ENCODE measurements at places on chromosomes 13 and 19. TPM values are rescaled to one million over a fixed set of nuclear protein-coding genes. Genes with fewer than 3 reads are reported as not detected.

DNA sequence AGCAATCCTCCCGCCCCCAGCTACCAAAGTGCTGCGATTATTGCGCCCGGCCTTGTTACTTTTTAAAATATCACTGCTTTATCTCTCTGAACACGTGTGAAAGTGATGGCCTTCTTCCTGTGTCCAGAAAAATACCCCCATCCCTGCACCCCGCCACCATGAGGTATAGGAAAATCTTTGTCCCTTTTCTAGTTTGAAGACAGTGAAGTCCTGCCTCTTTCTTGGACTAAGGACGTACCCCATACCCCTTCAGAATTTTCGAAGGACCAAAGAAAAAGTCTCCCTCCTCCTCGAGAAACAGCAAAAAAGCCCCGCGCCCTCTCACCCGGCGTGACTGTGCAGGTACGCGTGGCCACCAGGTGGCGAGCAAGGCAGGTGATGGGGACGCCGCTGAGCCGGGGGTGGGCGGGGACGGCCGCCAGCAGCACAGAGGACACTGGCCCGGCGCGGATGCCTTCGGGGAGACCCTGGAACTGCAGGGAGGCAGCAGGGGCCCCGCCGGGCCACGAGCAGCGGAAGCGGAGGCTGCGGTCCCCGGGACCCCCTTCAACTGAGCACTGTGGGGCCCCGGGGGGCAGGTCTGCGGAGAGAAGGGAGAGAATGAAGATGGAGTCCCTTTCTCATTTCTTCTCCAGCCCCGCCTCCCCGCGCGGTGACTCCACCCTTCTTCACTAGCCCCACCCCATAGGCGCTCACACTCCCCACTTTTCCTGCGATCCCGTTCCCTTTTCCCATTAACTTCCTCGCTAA lies 3.2 kb downstream of the VSIG10L start:
- DNase-seq: peak; percentile 75

DNA sequence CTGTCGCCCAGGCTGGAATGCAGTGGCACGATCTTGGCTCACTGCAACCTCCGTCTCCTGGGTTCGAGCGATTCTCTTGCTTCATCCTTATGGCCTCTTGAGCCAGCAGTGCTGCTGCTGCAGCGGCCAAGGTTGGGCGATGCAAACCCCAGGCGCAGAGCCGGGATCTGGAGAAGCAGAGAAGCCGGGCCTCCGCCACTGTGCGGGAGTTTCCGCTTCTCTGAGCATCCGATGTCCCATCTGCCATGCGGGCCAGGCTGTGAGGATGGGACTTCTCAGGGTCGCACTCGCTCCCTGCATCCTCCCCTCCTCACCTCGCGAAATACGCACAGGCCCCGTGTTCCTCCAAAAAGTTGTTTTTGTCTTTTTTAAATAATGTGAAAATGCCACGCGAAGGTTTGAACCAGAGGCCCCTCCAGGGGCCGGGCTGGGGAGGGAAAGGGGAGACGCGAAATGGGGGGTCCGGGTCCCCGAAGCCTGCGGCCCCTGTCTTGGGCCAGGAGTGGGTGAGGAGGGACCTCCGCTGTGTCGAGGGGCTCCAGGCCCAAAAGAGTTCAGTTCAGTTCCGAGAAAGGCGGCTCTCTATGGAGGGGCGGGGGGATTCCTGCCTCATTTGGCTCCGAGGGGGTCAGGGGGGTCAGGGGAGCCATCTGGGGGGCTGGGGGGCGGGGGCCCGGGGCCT lies 15.9 kb downstream of the CYTH2 start:
- no peak for DNase-seq

DNA sequence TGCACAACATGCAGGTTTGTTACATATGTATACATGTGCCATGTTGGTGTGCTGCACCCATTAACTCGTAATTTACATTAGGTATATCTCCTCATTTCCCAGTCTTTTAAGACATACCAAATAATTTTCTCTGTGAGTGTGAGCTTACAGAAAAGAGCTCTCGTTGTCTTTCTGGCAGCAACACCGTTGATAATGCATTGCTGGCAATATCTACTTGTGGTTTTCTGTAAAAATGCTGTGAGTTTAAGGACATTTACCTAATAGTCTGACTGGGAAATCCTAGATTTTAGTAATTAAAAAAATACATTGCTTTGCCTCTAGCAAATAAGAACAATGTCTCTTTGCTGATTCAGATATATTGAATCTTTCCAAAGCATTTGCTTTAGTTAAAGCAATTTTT lies 8.4 kb downstream of the IGFL3 start:
- DNase-seq: no peak

- no peak for DNase-seq
These were observed 67.7 kb upstream of the TM9SF2 start for GRCh38 chr13:99433543-99434075.

- no peak for DNase-seq
These were observed 9.3 kb upstream of the CPAMD8 start for GRCh38 chr19:17035842-17036424.

DNA sequence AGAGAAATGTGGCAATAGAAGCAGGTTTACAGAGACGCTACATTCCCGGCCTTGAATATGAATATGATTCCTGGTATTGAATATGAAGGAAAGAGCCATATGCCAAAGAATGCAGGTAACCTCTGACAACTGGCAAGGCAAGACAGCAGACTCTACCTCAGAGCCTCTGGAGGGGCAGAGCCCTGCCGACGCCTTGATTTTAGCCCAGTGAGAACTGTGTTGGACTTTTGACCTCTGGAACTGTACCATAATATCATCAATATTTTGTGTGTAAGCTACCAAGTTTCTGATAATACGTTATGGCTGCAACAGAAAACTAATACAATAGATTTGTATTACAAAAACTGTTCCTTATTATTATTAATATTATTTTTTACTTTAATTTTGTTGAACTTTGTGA lies 219.7 kb downstream of the FGF14 start:
- DNase-seq: no peak

GRCh38 chr19:58381460-58382212 lies 806 bp upstream of the ZNF837 start:
- no peak for DNase-seq

GRCh38 chr13:48564056-48564455 lies 31.2 kb upstream of the RCBTB2 start:
- DNase-seq: no peak

GRCh38 chr19:49328741-49329140 lies 3.8 kb upstream of the SLC6A16 start:
- DNase-seq: no peak

DNA sequence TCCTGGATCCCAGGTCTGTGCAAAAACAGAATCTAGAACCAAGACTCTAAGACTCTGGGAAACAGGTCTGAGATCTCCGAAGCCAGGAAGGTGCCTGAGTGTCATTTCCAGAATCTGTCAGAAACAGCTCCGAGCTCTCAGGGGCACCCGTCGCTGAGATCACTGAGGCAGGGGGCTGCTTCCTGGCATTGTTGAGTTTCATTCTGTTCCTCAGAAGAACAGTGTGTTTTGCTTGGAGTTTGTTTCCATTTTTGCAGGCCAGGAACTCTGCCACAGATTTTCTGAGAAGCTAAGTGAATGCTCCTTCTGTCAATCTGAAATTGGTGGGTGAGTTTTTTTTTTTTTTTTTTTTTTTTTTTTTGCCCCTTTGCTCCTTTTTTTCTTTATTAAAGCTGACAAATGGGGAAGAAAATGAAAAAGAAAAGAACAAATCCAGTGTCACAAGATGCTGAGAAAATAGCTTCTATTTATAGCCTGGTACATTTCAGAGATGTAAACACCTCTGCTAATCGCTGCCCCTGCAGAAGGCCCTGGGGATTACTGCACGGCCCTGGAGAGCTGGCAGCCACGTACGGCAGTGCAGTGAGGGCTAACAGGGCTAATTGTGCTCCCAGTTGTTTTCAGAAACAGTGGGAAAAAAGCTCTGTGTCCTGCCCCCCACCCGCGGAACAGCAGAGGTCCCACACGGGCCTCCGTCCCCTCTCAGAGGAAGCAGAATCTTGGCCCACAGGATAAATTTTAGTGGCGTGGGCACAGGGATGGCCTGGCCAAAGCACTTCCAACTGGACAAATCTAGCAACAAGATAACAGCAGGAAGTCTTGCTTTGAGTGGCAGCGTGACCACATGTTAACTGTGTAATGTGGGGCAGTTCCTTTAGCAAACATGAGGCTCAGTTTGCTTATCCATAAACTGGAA lies 237.6 kb upstream of the IRS2 start:
- no peak for DNase-seq

DNA sequence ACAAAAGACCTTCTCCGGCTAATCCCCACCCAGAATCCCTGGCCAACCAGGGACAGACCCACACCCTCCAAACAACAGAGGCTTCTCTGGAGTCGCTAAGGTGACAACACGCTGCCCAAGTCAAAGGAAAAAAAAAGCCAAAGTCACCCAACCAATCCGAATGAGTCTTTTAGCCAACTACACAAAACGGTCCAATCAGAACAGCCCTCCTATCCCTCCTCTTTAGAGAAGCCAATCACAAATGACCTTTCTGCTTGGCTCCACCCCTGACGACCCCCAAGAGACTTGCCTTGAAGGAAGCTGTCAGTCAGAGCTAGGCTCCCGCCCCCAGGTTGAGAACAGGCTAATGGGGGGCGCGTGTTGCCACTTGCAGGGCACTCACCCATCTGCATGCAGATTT lies 6.6 kb upstream of the FBXW9 start:
- DNase-seq: no peak

GRCh38 chr19:50794876-50795663 lies 4.9 kb downstream of the ACP4 start:
- DNase-seq: no peak

- DNase-seq: peak; percentile 67
These were observed 1.1 kb downstream of the TSSK6 start for GRCh38 chr19:19514215-19514657.

- DNase-seq: no peak
These were observed 152.9 kb downstream of the SIPA1L3 start for GRCh38 chr19:38059897-38060296.

DNA sequence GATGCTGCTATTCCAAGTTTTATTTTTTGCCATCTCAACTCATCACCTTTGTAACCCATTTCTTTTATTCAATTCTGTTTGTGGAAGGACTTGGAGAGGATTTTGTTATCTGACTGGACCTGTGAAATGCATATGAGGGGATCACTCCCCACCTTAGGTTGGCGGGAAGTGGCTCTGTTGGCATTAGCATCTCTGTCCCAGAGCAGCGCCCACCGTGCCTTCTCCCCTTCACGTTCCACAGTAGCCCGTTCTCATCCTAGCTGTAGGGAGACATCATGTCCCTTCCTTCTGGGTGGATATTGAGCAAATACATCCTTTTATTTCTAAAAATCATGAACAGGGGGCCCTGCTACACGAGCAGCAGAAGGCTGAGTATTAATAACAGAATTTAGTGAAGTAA lies 330.4 kb downstream of the RFC3 start:
- no peak for DNase-seq

DNA sequence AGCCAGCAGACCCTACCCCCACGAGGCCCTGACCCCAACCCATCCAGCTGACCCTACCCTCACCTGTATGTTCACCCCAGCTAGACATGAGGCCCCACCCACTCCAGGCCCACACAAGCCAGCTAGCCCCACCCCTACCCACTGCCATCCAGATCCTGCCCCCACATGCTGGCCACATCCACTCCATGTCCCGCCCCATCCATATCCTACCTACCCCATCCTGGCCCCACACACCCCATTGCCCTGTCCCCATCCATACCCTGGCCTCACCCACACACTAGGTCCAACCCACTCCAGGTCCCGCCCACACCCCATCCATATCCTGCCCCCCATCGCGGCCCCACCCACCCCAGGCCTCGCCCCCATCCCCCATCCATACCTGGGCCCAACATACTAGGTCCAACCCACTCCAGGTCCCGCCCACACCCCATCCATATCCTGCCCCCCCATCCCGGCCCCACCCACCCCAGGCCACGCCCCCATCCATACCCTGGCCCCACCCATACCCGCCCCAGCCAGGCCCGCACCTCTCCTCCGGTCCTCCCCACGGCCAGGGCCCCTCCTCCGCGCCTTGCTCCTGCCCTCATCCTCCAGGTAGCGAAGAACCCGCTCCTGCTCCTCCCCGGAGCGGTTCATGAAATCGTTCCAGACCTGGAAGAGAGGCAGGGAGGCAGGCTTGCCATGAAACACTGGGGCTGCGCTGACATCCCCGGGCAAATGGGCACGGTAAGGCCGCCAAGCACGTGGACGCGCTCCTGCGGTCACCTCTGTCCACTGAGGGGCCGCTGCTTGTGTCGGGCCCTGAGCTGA lies 7.2 kb downstream of the RNU6-9 start:
- no peak for DNase-seq

GRCh38 chr13:37766502-37766901 lies 103.1 kb downstream of the TRPC4 start:
- DNase-seq: no peak

DNA sequence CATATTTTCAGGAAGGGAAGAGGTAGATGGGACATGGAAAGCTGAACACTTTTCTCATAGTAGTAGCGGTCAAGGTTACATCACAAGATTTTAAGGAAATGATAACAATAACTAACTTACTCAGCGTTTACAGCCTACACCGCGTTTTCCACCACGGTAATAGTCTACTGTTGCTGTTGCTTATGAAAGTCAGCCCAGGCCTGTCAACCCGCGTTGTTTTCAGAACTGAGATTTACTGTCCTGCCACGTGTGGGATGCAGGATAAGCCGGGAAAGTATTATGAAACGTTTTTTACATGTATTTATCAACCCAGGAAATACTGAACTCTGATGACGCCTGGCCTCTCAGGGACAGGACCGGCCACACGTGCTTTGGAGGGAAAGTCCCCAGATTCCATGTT lies 36.0 kb upstream of the LAMP1 start:
- no peak for DNase-seq

DNA sequence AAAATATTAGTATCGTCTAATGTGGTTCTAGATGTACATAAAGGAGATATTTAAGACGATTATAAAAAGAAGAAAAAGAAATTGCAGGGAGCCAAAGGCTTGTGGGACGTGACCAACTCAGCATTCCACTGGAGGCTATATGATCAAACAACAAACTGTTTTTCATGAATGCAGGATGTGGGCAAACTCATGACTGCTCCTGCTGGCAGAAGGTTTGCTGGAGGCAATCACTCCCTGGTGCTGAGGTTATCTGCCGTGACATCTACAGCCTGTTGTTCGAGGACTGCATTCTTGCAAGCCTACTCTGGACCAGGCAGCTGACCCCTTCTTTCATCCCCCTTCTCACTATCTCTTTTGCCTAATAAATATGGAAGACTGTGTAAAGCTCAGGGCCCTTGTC lies 518.1 kb downstream of the UQCRFS1 start:
- DNase-seq: no peak

DNA sequence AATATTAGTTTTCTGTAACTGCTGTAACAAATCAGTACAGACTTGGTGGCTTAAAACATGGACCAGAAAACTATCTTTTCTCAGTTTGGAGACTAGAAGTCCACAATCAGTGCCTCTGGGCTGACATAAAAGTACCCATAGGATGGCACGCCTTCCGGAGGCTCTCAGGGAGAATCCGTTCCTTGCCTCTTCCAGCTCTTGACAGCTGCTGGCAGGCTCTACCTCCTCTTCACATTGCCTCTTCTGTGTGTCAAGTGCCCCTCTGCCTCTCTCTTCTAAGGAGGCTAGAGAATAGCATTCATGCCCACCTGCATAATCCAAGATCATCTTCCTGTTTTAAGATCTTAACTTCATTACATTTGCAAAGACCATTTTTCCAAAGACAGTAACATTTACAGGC lies 1194.2 kb downstream of the EFNB2 start:
- DNase-seq: no peak

The SMIM24 gene
- 523 TPM for polyA plus RNA-seq

The CATSPERD gene
- polyA plus RNA-seq: not detected

The C13orf46 gene
- 0.14 TPM for polyA plus RNA-seq

The MAP1S gene
- polyA plus RNA-seq: 38.2 TPM

The ZNF763 gene
- polyA plus RNA-seq: 8.0 TPM

The IL11 gene
- 1.0 TPM for polyA plus RNA-seq

The PTGER1 gene
- polyA plus RNA-seq: 4.8 TPM

The LAIR1 gene
- 4.0 TPM for polyA plus RNA-seq

The SHKBP1 gene
- 43.2 TPM for polyA plus RNA-seq

The GFY gene
- 0.04 TPM for polyA plus RNA-seq

The CYP2A7 gene
- not detected for polyA plus RNA-seq

The METTL21C gene
- 0.21 TPM for polyA plus RNA-seq
